ENCODE measurements at places on chromosomes 2 and 18. TPM values are rescaled to one million over a fixed set of nuclear protein-coding genes. Genes with fewer than 3 reads are reported as not detected.
A peak's percentile ranks its signal among the peaks of the same experiment; 100 is the strongest.

DNA sequence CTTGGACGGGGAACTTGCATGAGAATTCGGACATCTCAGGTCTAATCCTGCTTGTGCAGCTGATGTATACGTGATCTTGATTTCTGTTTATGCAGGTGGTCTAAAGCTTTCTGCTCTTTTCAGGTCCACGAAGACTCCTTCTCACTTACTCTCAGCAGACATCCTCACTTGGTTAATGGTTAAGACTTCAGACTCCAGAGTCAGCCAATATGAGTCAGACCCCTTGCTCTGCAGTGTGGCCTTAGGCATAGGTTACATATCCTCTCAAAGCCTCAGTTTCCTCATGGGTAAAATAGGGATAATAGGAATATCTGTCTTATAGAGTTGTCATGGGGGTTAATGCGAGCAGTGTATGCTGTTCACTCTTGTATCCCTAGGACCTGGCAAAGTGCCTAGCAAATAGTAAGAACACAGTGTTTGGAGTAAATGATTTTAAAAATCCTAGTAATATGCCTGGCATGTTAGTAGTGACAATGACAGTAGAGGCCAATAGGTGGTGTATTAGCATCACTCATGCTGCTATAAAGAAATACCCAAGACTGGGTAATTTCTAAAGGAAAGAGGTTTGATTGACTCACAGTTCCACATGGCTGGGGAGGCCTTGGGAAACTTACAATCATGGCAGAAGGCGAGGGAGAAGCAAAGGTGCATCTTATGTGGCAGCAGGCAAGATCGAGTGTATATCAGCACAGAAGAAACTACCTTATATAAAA lies 42.3 kb downstream of the XRCC5 start:
- DNase-seq, result peak; percentile 16

- DNase-seq, result peak; percentile 41
Measured at GRCh38 chr2:71070294-71071093, 2.0 kb downstream of the NAGK start.

Gene L3MBTL4
- total RNA-seq, result under 0.01 TPM

DNA sequence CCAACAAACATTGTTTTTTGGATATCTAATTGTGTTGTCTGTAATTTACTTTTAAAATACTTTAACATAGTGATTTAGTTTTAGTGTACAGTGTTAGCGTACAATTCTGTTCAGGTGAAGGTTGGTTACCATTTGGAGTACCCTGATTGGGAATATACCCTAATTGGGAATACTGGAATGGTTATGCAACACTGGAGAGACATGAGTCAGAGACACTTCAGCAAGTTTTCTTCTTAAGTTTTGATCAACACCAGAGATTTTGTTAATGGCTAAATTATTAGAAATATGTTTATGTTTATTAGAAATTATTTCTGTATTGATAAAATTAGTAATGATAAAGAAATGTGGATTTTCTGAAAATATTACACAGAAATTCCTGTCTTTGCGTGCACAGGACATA lies 100.3 kb upstream of the NABP1 start:
- no peak for DNase-seq

DNA sequence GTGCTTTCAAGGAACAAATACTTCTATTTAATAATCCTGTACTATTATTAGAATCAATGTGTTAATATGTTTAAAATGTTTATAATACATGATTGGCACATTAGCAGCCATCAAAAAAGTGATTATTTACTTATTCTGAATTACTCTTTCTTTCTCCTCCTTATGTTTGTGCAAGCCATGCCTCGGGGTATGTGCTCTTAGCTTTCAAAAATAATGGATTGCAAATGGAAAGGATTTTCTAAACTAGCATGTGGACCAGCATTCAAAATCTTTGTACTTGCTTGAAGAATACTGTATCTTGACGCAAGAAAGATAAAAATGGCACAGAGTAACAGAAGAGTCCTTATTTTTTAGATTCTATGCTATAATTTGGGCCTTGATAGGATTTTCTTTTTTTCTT lies 156.5 kb downstream of the CDH7 start:
- no peak for DNase-seq

Gene COL5A2
- total RNA-seq, result 175 TPM

DNA sequence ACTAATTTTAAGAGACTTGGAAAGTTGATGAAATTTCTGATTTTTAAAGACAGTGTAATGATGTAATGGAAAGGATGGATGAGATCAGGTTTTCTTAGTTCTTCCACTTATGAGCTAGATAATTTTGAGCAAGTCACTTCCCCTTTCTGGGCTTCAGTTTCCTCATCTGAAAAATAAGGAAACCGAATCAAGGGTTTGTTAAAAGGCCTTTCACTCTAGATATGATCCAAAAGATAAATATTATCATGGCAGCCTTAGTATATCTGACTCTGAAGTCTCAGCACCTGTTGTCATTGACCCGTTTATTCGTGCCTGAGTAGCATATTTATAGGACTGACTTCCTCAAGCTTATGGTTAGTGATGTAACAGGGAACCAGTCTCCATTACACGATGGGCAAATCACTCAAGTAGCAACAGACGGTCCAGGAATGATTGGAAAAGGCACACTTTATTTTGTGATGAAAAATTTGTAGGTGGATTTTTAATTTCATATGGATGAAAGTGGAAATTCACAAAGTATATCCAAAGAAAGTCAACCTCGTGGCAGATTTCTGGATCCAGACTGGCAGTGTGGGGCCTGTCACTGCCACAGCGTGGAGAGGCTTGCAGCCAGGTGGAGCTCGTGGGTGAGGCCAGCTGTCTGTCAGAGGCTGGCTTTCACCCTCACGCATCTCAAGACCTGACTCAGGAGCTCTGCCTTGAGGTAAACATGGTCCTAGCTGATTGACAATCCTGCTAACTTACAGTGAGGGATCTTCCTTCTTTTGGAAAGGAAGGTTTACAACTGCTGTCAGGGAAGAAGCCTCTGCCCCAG lies 137.9 kb upstream of the CXCR4 start:
- no peak for DNase-seq

Gene CKAP2L
- total RNA-seq, result 61.9 TPM

DNA sequence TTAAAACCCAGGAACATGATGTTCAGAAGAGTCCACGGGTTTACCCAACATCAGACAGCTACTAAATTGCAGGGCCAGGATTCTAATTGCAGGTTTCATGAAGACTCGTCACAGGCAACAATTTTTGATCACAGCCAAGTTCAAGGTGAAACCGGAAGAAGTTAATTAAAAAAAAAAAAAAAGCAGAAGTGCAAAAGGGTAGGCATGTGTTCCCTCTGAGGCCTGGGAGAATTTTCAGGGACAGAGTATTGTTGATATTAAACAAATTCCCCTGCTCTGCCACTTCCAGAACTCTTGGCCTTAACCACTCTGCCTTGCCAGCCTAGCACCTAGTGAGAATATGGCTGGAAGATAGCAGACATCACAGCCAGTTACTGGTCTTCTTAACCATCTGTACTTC lies 99.4 kb upstream of the TRIB2 start:
- no peak for DNase-seq

DNA sequence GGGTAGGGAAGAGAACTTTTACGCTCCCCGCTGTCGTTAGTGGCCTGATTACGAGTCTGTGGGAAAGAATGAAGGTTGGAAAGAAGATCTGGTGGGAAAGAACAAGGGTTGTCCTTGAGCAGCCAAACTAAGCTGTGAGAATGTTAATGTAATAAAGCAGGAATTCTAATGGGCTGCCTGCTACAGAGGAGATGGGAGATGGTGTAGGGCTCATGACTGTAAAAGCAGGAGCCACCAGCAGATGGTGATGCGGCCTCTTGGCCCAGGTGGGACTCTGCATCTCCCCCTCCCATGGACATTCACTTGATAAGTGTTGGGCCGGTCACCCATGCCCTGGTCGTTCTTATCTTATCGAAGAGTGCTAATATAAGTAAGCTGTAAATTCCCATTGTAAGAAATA lies 150.0 kb downstream of the NEDD4L start:
- no peak for DNase-seq

Gene DTNA
- total RNA-seq, result 1.6 TPM

DNA sequence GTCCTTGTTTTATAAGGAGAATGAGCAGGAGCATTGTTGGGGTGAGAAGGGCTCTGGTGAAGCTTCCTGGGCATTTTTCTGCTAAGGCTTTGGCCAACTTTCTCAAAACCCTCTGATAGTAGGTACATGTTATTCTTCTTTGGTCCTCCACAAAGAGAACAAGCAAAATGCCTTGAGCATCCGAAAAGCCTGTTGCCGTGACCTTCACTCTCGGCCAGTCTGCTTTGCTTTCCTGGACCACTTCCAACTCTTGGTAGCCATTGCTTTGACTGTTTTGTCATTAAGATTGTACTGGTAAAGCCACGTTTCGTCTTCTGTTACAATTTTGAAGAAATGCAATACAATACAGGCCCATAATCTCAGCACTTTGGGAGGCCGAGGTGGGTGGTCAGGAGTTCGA lies 27.4 kb upstream of the ALLC start:
- DNase-seq, result no peak

- DNase-seq, result peak; percentile 30
Measured at GRCh38 chr2:157480182-157480961, 36.5 kb upstream of the CYTIP start.

- no peak for DNase-seq
Measured at GRCh38 chr18:56727399-56727798, 76.2 kb downstream of the WDR7 start.

- peak; percentile 73 for DNase-seq
Measured at GRCh38 chr2:212892193-212892592, 259.2 kb downstream of the IKZF2 start.

Gene ARHGEF33
- total RNA-seq, result 0.59 TPM

Gene EFR3B
- 1.1 TPM for total RNA-seq

DNA sequence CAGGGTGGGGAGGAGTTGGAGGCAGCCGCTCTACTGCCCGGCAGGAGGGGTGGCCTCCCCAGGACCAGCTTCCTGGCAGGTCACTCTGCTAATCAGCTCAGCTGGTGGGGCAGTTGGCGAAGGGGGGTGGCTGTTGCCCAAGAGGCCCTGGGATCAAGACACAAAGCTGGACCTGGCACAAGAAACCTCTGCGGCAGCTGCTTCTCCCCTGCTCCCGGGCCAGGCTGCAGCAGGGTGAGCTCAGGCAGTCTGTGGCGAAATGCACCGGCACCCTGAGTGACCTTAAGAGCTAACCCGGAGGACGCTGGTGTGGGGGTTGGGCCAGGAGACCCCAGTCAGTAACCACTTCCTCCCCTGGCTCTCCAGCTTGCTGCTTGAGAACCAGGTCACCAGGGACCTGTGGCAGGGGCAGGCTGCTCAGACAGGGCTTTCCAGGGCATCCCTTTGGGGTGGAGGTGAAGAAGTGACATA lies 31.1 kb downstream of the TOGARAM2 start:
- no peak for DNase-seq

DNA sequence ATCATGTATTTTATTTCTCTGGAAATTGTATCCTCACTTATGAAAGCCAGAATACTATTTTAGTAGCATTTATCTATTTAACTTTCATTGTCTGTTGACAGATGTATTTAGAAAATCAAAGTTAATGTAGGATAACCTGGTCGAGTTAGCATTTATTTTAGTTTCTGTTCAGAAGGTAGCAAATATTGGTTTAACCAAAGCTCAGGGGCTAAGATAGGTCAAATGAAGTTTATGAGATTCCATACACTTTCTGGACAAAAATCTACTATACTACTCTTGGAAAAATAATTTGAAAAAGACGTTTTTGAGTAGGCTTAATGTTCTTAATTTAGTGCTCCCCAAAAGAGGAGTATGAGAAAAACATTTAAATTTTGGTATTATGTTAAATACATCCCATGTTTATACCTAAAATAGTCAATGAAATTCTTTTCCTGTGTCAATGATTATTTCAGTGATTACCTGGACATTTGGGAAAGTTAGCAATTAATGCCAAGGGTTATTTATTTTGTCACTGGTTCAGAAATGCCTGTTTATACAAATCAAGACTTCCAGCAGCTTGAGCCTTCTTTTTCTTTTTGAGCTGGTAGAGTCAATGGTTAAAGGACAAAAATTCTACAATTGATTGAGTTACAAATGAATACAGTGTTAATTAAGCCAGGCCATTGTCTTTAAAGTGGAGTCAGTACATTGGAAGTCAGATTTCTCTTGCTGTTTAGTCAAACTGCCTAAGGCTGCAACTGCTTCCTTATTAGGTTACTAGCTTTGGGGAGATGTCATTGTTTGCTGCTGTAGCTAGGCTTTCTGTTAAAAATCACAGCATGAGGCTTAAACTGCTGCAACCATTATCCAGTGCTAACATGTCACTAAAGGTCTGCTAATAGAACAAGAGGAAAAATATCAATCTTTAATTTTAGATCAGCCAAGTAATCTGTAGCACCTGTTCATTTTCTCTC lies 182.3 kb downstream of the CAMKMT start:
- peak; percentile 68 for DNase-seq

Data from RPMI7951 (cell line).